ENCODE measurements at places on chromosomes 5 and 9.

DNA sequence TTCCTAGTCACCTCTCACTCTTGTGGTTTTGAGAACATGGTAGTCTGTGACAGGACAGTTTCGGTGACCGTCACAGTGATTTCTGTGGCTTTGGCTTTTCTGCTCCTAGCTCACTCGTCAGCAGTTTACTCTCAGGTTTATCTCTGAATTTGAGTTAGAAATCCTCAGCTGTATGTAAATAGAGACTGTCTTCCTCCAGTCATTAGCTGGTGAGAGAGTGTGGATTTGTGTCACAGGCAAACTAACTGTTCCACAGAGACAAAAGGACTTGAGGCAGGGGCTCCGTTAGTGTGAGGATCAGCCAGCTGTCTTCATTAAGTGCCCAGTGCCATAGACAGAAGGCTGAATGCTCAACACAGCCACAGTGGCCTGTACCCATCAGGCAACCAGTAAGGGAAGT, 131.4 kb downstream of the CD180 start:
- DNase-seq, result peak; percentile 50

DNA sequence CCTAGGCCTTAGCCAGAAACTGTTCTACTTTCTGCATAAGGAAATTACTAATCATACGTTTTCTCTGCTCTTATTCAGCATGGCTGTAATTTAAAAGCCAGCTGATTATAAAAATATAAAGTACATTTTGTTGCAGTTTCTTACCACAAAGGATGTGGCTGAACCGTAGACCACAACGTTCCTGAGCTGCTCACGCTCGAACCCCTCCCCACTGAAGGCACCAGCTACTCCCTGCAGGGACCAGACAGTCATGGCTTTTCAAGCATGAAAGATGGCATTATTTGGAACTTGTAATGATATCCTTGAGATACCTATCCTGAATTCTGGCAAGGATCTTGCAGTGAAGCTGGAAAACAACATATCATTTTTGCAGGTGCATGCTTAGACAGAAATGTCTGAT, 91.8 kb upstream of the DMRT1 start:
- DNase-seq, result peak; percentile 9

DNA sequence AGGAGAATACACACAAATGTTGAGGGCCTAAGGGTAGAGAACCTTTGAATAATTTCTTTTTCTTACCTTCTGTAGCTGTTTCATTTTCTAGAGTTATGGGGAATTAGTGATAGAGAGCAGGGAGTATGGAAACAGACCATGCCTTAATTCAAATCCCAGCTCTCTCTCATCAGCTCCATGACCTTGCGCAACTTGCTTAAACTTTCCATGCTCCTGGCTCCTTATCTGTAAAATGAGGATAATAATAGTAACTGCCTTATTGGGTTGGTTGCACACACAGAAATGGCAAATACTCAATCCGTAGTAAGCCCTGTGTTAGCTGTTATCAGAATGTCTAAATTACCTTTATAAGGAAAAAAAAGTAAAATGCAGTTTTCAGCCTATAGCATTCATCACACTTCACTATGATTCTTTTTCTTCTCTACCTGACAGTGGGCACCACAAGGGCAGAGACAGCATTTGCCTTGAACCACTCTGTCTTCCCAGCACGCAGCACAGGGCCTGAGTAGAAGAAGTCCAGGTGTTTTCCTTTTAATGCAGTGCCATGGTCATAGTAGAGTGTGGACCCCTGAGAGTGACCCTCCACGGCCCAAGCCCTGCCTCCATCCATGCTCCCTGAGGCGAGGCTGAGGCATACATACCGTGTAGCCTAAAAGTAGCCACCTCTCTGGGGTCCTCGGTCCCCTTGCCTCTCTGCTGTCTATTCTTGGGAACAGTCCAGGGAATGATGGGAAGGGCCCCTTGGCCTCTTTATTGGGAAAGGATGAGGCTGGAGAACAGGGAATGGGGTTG, 17.4 kb downstream of the C5orf15 start:
- DNase-seq, result no peak

DNA sequence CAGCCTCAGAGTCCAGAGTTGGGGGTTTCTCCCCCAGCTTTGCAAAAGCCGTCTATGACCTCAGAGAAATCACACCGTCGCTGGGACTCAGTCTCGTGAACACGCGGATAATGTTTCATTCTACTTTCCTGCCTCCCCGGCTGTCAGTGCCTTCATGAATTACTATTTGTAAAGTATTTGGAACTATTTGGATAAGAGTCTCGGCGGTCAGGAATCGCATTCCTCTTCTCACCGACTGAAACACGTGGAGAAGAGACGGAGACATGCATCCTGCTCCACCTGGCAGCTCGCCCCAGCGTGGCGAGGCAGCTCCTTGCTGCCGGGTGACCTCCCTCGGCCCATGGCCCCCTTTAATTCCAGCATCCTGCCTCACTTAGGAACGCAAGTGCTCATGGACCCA, 23.9 kb downstream of the IRX2 start:
- DNase-seq, result no peak

DNA sequence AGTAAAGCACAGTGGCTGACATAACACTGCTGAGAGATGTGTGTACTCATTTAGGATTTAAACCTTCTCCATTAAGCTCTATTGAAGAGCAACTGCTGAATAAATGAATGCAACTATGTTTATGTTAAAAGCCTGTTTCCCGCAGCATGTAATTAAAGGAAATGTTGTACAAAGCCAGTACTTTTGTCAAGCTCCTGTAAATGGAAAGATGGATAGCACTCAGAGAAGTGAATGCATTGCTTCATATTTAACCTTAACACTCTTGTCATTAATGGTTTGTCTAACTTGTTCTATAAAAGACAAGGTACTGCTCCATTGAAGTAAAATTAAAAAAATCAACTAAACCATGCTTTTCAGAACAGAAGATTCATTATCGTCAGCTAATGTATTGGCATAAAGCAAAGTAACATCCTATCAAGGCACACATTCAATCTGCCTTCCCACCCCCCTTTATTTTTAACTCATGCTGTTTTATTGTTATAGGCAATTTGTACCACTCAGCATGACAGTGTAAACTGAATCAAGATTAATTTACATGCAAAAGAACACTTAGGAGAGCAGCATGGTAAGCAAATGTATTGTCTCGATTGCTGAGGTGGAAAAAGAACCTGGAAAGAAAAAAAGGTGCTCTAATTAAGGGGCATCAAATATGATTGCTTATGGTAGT, 240.9 kb upstream of the TBCA start:
- DNase-seq, result no peak

DNA sequence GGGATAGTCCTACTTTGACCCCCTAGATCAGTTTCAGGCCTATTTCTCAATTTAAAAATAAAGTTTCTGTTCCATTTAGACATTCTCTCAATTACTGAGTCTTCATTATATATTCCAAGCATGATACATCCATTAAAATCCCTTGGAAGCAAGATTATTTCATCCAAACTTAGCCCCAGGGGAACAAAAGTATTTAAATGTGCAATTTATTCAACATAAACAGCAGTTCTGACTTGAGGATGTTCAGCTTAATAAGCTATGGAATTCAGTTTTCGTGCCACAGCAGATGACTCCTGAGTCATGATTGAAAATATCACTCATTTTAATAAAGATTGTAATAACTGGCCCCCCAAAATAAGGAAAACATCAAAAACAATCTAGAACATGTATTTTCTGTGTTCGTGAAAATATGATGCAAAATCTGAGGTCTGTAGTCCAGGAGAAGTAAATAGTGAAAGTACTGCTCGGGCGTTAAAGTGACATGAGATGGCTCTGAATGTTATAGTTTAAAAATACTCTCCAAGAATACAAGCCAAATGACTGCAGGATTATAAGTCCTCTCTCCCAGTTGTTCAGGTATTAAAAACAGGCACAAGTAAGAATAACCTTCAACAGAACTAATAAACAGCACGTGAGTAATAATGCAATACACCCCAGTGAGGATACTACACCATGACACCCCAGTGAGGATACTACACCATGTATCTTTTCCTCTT, 67.1 kb downstream of the RETREG1 start:
- DNase-seq, result no peak

- no peak for DNase-seq
These were observed 78.0 kb downstream of the ISOC1 start for GRCh38 chr5:129172580-129172979.

- peak; percentile 85 for DNase-seq
These were observed 72.3 kb downstream of the RAPGEF1 start for GRCh38 chr9:131667576-131667975.

DNA sequence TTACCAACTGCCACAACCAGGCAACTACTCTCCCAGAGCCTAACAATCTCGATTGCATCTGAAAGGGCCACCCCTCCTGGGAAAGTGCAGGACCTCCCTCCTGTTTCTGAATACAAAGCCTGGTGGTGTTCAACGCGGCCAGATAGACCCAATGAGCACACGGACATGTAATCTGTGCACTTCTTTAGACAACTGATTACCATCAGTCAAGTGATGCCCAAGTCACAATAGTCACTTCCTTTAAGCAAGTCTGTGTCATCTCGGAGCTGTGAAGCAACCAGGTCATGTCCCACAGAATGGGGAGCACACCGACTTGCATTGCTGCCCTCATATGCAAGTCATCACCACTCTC, 739 bp downstream of the C9orf72 start:
- DNase-seq, result peak; percentile 77

GRCh38 chr9:99359336-99359735, 137.3 kb downstream of the SEC61B start:
- no peak for DNase-seq

- no peak for DNase-seq
These were observed 674 bp downstream of the TSPAN17 start for GRCh38 chr5:176647843-176648473.

DNA sequence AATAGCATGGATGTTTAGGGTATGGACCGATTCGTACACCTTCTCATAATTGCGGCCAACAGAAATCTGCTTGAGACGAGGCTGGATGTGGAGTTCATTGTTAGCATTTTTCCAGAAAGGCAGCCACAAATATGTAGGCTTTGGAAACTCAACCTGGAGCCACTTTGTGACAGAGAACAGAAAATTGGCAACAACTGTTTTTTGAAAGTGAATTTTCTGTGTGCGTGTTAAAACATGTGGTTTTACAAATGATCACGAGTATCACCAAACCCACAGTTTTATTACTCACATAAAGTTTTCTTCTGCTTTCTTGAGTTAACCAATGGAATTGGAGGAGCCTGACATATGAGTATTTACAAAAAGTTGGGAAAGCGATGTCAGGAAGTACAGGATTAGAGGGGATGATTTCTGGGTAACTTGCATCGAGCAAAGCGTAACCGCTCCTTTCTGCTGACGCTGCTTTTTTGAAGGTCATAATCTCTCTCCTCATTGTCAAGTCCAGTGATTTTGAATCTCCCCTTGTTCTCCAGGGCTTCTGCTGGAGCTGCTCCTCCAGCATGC, 138.5 kb upstream of the TAF11L2 start:
- no peak for DNase-seq

DNA sequence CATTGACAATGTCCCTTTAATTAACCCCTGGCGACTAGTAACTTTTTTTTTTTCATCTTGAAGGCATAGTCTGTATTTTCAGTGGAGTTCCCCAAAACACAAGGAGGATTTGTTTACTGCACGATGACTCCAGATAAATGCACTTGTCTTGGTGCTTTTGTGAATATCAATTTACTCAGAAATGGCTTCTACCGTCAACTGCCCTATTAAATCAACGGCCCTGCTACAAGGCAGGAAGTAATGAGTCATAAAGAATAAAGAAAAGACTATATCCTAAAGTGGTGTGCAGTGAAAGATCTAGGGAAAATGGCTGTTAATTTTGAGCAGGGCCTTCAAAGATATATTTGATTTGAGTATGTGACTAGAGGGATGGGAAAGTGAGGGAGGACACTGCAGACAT, 388.3 kb upstream of the CHD1 start:
- no peak for DNase-seq

DNA sequence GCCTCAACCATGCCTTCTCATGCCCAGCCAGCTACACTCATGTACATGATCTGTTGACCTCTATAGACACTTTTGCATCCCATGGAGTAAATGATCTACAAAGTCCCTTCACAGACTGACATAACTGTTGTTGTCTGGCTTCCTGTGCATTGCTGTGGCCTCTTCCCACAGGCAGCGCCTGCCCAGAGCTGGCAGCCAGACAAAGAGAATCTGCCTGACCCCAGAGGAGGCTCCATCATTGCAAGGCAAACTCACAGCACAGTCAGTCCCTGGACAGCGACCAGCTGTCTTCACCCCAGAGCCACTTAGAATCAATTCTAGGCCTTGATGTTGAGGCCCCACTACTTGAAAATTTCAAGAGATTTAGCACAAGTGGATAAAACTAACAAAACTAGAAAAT, 65.5 kb downstream of the INSYN2B start:
- no peak for DNase-seq

GRCh38 chr5:139167063-139167462, 31.1 kb downstream of the SIL1 start:
- DNase-seq, result no peak

DNA sequence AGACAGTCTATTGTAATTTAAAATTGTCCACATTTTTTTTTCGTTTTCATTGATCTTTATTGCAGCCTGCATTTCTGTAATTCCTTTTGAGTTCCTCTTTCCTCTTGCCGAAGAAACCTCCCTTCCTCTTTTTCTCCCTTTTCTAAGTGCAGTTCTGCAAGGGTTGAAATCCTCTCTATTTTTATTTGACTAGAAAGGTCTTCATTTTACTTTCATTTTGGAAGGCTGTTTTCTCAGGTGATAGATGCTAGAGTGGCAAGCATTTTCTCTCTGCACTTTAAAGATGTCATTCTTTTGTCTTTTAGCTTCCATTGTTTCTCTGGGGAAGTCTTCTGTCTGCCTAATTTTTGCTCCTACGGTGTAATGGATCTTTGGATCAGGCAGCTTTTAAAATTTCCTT, 248.5 kb downstream of the SMARCA2 start:
- no peak for DNase-seq

GRCh38 chr9:73683862-73684591, 532.4 kb downstream of the ANXA1 start:
- DNase-seq, result no peak

GRCh38 chr5:68268101-68268851, 52.7 kb downstream of the PIK3R1 start:
- no peak for DNase-seq
